Suppressor macrophage (primary cell): ENCODE measurements at places on chromosomes 6 and 20.
A peak's percentile ranks its signal among the peaks of the same experiment; 100 is the strongest.

GRCh38 chr20:16606468-16607070 is 33.3 kb upstream of the KIF16B start:
- no peak for DNase-seq

- DNase-seq: no peak
Observed at GRCh38 chr20:32354592-32355416, 3.3 kb upstream of the ASXL1 start.

DNA sequence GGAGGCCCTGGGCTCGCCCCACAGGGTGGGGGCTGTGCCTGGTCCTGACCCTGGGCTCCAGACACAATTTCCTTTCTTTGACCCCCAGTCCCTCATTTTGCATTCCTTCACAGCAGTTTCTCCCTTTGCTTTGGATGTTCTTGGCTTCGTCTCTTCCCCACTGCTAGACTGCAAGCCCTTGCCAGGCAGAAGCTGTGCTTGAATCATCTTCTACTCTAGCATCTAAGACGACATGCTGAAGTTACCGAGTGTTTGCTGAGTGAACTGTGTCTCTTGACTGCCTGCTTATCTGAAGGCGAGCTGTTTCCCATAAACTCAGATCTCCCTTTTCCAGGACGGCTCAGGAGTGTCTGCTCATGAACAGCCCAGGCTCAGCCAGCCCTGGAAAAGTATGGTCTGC is 14.3 kb upstream of the SYNDIG1 start:
- no peak for DNase-seq

GRCh38 chr20:2849529-2849928 is 9.0 kb downstream of the VPS16 start:
- DNase-seq: no peak

GRCh38 chr6:150276937-150277742 is 91.7 kb upstream of the IYD start:
- DNase-seq: no peak

GRCh38 chr6:14440215-14440910 is 322.8 kb downstream of the CD83 start:
- no peak for DNase-seq

GRCh38 chr20:38129248-38129865 is 35.7 kb downstream of the TGM2 start:
- no peak for DNase-seq

DNA sequence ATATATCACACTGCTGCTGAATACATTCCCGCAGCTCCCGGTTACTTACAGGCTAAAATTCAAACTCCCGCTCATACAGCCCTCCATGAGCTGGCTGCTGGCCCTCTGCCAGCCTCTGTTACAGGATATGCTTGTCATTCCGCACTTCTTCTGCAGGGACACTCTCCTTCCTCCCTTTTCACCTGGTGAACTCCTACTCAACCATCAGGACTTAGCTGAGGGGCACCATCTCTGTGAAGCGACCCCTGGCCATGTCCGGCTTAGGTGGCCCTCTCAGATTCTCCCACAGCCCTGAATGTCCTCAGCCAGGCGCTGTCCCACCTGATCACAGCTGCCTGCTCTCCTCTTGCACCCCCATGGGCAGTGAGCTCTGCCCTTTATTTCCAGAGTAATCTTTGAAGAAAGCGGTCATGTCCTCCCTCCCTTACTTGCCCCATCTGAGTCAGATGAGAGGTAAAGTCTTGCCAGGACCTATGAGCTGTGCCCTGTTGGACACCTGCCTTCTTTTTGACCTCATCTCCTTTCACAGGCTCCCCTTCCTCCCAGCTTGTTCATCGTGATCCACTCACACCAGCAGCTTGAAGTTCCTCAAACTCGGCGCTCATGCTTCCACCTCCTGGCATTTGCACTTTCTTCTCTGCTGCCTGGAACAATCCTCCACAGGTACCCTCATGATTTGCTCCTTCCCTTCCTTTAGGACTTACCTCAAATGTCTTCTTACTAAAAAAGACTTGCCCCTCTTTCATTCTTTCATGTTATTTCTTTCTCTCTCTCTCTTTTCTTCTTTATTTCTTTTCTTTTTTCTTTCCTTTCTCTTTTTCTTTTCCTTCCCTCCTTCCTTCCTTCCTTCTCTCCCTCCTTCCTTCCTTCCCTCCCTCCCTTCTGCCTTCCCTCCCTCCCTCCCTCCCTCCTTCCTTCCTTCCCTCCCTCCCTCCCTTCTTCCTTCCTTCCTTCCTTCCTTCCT is 5.6 kb downstream of the CYP24A1 start:
- peak; percentile 14 for DNase-seq

DNA sequence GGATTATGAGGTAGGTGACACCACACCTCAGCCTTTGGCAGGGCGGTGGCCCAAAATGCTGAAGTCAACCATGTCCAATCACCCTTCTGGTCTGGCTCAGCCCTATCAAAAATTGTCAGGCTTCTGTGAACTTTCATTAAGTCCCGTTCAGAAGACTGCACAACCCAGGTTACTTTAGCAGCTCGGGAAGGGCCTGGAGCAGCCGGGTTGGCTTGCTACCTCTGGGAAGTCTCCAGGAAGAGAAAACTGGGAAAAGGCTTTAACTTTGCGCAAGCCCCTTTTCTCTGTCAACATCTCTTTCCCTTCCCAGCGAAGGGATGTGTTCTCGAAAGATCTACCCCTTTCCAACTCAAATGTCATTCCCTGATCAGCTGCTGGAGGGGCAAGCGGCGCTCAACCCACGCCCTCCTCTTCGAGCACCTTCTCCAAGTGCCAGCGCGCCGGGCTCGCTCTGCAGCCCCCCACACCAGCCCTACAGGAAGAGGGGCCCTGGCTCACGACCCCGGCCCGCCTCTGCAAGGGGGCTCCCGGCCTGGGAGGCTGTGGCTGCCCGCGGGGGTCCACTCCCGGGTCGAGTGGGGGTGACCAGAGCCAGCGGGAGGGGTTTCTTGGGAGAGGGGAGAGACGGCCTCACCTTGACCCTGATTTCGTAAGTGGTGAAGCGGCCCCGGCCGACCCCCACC is 573 bp downstream of the SNX3 start:
- DNase-seq: peak; percentile 51

DNA sequence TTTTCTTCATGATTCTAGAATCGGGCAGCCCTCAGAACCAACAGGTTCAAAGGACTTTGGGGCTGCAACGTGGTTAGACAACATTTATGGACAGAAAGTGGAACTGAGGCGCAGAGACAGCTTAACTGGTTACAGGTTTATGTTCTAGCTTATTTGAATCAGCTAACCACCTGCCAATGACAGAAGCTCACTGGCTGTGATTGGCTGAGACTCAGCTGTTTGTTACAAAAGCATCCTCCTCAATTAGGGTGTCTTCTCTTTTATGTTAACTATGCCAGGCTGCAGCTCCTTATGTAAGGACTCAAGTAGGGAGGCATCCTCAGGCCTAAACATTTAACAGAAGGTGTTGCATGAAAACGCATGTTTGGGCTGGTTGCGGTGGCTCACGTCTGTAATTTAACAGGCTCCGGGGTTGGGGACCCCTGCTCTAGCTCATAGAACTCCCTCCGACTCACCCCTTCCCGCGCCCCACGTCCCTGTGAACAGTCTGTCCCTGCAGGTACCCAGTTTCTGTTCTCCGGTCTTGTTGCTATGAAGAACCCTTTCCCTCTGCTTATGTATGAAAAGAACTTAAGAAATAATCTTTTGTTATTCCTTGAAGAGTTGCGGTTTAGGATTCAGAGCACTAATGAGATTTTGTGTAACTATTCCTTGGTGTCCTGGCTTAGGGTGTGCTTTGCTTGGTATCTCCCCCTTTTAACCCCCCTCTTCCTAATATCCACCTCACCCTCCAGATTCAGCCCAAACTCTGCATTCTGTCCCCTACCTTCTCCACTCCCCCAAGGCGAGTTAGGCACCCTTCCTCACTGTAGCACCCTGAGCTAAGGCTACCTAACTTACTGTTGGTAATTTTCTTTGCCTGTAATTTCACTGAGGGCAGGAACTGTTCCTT is 1.2 kb upstream of the TMEM181 start:
- no peak for DNase-seq

GRCh38 chr6:136526196-136526930 is 23.9 kb downstream of the MAP7 start:
- peak; percentile 75 for DNase-seq

DNA sequence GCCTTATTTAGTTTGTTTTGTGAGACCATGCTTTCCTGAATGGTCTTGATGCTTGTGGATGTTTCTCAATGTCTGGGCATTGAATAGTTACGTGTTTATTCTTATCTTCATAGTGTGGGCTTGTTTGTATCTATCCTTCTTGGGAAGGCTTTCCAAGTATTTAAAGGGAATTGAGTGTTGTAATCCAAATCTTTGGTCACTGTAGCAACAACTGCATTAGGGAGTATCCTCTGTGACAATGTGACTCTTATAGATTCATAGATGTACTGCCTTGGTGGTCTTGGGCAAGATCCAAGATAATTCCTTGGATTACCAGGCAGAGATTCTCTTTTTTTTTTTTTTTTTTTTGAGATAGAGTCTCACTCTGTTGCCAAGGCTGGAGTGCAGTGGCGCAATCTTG is 598.4 kb downstream of the CBLN4 start:
- DNase-seq: no peak

DNA sequence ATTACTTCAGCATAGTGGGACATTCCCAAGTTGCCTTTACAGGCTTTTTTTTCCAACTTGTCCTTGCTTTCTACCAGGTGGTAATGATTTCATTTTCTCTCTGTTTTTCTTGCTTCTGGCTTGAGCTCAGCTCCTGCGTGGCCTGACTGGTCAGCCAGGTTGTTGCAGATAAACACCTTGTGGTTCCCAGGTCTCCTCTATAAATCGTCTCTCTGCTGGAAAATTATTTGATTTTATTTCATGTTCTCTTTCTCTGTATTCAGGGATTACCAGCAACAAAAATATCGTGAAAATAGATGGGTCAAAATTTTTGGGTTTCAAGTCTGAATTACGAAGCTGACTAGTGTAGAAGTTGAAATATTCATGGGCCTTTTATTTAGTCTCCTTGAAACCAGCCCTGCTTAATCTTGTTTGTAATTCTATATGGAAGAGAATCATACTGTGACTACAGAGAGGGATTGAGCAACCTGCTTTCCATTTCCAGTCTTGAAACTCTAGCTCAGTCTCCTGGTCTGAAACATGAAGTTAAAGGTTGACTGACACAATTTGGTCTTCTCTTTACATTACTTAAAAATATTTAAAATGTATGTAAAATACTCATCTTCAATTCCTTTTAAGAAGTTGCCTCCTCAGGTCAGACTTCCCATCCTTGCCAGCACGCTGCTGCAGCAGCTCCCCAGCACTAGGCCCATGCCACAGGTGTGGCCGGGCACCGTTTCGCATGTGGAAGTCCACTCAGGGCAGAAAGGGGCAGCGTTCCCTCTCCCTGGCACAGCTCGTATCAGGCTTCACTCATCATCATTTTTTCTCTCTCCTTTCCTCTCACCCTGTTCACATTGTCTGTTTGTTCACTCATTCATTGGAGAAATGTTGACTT is 7.1 kb downstream of the DUSP22 start:
- DNase-seq: peak; percentile 39

- peak; percentile 59 for DNase-seq
Observed at GRCh38 chr20:63837479-63837878, 6.4 kb upstream of the ZBTB46 start.

DNA sequence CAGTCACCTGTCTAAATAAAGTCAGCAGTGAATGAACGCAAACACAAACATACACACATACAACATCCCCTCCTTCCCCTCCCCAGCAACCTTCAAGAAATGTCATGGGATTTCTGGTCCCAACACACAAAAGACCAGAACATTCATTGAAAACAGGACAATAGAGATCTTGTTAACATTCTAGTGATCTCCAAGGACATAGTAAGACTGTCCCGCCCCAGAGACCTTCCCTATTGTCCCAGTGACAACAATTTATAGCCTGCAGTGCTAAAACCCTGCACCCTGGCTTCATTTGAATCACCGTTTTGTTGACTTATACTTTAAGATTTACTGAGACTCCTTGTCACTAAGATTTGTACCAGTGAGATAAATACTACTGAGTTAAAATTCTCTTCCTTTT is 143.9 kb upstream of the NOX3 start:
- DNase-seq: no peak

GRCh38 chr20:22824077-22824476 is 211.0 kb upstream of the SSTR4 start:
- peak; percentile 24 for DNase-seq

DNA sequence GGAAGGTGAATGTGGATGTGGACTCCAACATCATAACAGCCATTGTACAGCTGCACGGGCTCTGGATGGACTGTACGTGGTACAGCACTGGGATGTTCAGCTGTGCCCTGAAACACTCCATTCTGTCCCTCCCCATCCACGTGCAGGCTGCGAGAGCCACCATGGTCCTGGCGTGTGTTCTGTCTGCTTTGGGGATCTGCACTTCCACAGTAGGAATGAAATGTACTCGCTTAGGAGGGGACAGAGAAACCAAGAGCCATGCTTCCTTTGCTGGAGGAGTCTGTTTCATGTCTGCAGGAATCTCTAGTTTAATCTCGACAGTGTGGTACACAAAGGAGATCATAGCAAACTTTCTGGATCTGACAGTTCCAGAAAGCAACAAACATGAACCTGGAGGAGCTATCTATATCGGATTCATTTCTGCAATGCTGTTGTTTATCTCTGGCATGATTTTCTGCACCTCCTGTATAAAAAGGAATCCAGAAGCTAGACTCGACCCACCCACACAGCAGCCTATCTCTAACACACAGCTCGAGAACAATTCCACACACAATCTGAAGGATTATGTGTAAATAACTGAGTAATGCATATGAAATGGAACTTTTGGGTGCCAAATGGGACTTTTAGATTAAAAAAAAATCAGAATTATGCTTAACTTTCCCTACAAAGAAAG is 12.1 kb downstream of the CLDN20 start:
- DNase-seq: no peak

- DNase-seq: no peak
Observed at GRCh38 chr6:126620719-126621118, 280.8 kb downstream of the CENPW start.

GRCh38 chr6:152184573-152184916 is 377.1 kb downstream of the ESR1 start:
- no peak for DNase-seq

DNA sequence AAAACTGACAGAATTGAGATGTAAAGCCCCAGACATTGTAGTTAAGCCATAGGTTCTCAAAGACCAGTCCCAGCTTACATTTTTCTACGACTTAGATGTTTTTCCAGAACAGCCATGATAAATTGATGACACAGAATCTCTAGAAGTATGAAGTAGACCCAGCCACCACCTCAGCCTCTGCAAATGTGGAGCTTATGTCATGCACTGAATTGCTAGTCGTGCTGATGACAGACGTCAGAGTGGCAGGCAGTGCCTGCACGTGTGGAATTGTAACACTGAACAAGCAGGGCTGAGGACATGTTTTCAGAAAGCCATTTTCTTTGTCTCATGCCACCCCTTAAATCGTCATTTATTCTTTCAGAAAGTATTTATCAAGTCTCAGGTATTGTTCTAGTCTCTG is 72.4 kb upstream of the TMEM181 start:
- DNase-seq: no peak

DNA sequence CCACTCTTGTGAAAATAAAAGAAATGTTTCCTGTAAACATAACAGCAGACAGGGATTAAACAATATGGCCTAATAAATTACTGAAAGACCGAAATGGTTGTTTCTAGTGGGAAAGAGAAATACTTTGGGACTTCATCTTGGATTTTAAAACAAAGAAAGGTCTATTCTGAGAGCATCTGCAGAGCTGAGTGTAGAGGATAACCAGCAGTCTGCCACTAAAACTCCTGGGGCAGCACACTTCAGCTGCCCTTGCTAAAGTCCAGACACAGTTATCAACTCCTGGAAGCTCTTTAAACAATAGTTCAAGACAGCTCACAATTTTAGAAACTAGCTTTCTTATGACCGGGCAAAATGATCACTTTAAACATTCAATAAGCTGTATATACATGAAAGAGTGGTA is 38.6 kb downstream of the AKIRIN2 start:
- DNase-seq: no peak

GRCh38 chr20:12535316-12535715 is 473.5 kb upstream of the SPTLC3 start:
- no peak for DNase-seq
